Stimulated activated CD8-positive, alpha-beta memory T cell treated with anti-CD3 and anti-CD28 coated beads, Interleukin-12 subunit alpha, Interleukin-12 subunit beta, amount 100 ng/mL, for 4 hours (primary cell): ENCODE measurements at places on chromosomes 16 and 17.

DNA sequence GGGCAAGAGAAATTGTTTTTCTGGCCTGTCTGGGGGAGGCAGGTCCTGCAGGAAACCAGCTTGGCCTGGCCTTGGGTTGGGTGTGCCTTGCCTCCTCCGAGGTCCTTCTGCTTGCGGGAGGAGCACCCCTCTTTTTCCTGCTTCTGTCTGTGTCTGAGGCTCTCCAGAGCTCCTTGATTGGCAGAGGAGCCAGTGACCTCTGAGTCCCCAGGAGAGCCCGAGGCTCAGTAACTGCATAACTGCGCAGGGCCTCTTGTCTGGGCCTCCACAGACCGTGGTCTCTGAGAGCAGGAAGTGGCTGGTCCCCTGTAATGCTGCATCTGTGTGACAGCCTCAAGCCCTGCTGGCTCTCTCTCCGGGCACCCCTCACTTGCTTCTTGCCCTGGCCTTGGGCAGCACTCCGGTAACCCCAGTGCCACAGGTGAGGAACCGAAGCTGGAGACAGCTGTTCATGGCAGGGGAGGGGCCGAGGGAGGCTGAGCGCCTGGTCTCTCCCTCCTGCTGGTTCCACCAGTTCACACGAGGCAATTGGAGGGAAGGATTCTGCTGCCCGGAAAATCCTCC lies 1.6 kb downstream of the CAPN15 start:
- DNase-seq, result no peak

DNA sequence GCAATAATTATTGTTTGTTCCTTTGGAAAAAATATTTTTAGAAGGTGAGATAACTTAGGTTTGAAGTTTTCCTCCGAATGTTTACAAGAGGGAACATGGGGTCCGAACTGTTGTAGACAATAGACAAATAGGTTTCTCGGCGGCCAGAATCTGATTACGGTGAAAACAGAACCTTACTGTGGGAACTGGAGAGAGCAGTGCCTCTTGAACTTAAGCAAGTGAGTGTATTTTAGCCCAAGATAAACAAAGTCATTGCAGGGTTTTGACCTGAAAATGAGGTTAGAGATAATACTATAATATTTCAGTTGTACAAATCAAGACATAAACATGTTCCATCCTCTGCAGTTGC lies 134.7 kb downstream of the ABCA8 start:
- DNase-seq, result no peak

- peak; percentile 55 for DNase-seq
Measured at GRCh38 chr17:42773290-42774035, at the start of gene VPS25. VPS25 (plus strand) TSS chr17:42773449; CDS start chr17:42773476, 27 bp downstream.

DNA sequence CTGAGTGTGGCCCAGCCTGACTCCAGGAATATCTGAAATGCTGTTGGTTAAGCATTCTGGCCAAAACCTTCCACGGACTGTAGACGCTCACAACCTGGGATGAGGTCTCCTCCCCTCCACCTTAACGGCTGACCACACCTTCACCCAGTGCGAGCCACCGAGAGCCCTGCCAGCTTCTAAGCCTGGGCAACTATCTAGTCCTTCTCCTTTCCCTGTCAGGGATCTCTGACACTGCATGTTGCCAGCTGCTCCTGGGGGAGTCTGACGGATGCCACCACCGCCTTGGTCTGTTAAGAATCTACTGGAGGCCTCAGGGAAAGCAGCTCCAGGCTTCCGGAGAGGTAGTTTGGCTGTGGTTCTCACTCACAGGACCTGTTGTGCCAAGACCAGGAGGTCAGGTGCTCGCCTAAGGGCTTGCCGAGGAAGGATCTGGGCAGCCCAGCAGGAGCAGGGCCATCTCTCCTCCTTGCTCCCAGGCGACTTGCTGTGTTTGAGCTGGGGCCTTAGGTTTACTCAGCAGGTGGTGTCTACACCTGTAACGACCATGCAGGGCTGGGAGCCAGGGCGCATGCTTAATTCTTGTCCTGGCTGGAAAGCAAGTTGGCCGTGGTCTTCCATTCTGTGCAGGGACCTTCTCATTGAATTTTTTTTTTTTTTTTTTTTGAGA lies 111.8 kb downstream of the NTN1 start:
- no peak for DNase-seq

DNA sequence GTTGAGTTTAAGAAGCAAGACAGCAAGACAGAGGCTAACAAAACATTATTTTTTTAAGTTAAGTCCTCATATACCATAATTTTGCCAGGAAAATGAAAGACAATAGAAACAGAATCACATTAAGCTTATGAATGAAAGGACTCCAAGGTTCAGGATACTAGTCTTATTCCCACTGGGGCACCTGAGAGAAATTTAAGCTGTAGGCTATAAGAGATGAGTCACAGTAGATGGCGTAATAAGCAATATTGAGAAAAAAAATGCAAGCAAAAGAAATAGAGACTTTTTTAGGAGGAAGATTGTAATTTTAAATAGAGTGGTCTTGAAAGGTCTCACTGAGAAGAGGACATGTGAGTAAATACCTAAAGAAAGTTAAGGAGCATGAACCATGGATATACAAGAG lies 57.1 kb upstream of the KIF2B start:
- no peak for DNase-seq

DNA sequence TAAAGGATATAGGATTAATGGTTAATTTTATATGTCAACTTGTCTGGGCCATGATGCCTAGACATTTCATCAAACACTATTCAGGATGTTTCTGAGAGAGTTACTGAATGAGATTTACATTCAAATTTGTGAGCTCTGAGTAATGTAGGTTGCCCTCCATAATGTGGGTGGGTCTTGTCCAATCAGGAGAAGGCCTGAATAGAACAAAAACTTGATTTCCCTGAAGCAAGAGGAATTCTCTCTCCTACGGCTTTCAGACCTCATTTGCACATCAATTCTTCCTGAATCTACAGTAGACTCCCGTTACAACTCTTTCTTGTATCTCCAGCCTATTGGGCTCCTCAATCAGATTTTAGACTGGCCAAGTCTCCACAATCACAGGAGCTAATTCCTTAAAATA lies 377.9 kb upstream of the PMFBP1 start:
- no peak for DNase-seq
